ENCODE measurements at places on chromosomes 2 and 18. TPM values are rescaled to one million over a fixed set of nuclear protein-coding genes. Genes with fewer than 3 reads are reported as not detected.

PSMD14 gene
- total RNA-seq, result 42.3 TPM

DSG4 gene
- not detected for total RNA-seq

SLC19A3 gene
- 0.74 TPM for total RNA-seq

GKN1 gene
- not detected for total RNA-seq

CCDC102B gene
- 6.1 TPM for total RNA-seq

LIPG gene
- total RNA-seq, result not detected

SEPTIN10 gene
- total RNA-seq, result 55.4 TPM

GRCh38 chr2:102080451-102081242 is 61.9 kb upstream of the IL1R1 start:
- H3K4me3 ChIP-seq, result no peak overlapping the region
- DNase-seq, result no peak
- no peaks in the 10 kb centered on the region for H3K36me3 ChIP-seq
- H3K27me3 ChIP-seq, result no peaks in the 10 kb centered on the region
- H3K4me1 ChIP-seq, result peaks cover 13% of the 10 kb centered on the region
- no peak overlapping the region for H3K27ac ChIP-seq

- no peak overlapping the region for H3K27ac ChIP-seq
- DNase-seq, result no peak
- H3K4me3 ChIP-seq, result no peak overlapping the region
- H3K4me1 ChIP-seq, result peaks cover 20% of the 10 kb centered on the region
- no peaks in the 10 kb centered on the region for H3K27me3 ChIP-seq
- no peaks in the 10 kb centered on the region for H3K36me3 ChIP-seq
Measured at GRCh38 chr18:9354256-9354655, 19.7 kb downstream of the TWSG1 start.

DNA sequence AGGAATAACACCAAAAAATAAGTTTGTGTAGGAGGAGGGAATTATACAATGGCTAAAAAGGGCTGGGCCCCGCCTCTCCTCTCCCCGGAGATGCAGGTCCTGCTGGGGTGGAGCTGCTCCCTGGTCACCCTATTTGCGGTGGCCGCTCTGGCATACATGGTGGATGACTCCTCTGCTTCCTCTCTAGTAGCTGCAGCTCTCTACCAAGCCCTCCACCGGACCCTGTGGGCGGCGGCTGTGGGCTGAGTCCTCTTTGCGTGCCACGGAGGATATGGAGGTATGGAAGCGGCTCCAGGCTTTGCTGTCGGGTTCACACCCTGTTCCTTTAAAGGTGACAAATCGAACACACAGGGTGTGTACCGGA is 77.1 kb upstream of the SEC11C start:
- no peak overlapping the region for H3K4me3 ChIP-seq
- H3K4me1 ChIP-seq, result peaks cover 32% of the 10 kb centered on the region
- H3K27ac ChIP-seq, result no peak overlapping the region

DNA sequence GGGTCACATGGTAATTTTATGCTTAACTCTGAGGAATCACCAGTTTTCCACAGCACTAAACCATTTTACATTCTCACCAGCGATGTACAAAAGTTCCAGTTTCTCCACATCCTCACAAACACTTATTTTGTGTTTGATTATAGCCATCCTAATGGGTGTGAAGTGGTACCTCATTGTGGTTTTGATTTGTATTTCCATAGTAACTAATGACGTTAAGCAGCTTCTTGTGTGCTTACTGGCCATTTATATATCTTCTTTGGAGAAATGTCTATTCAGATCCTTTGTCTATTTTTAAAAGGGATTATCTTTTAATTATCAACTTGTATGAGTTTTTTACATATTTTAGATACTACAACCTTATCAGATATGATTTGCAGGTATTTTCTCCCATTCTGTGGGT is 42.0 kb downstream of the CCDC150 start:
- no peak overlapping the region for H3K4me3 ChIP-seq
- H3K27ac ChIP-seq, result no peak overlapping the region
- no peaks in the 10 kb centered on the region for H3K4me1 ChIP-seq
- H3K36me3 ChIP-seq, result no peaks in the 10 kb centered on the region

DNA sequence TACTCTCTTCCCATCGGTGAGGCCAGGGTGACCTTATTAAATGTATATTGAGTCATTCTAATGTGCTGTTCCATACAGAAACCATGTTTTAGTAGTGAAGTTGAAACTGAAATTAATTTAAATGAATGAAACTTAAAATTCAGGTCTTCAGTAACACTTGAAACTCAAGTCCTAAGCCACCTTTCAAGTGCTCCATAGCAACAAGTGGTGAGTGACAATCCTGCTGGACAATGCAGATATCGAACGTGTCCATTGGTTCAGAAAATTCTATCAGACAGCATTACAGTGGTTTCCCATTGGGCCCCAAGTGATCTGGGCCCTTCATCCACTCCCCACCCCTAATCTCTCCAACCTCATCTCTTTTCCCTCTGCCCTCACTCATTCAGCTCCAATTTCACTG is 48.7 kb downstream of the HNMT start:
- H3K36me3 ChIP-seq, result no peaks in the 10 kb centered on the region
- no peak overlapping the region for H3K4me3 ChIP-seq
- H3K4me1 ChIP-seq, result no peaks in the 10 kb centered on the region
- no peak overlapping the region for H3K27ac ChIP-seq
- no peaks in the 10 kb centered on the region for H3K27me3 ChIP-seq

GRCh38 chr18:58257461-58257860 is 213.4 kb downstream of the NEDD4L start:
- peak overlapping the region; percentile 68 for H3K4me3 ChIP-seq
- DNase-seq, result no peak
- H3K4me1 ChIP-seq, result peaks cover 15% of the 10 kb centered on the region
- no peaks in the 10 kb centered on the region for H3K36me3 ChIP-seq

DNA sequence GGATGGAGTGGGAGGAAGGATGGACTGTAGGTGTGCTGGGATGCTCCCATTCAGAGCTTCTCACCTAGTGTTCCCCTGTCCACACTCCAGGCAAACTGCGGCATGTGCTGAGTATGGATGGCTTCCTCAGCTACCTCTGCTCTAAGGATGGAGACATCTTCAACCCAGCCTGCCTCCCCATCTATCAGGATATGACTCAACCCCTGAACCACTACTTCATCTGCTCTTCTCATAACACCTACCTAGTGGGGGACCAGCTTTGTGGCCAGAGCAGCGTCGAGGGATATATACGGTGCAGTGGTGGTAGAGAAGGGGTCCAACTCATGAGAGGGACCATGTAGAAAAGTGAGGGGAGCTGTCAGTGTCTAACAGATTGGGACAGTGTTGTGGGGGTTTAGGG is 20.2 kb downstream of the PLCD4 start:
- H3K27ac ChIP-seq, result no peak overlapping the region
- no peaks in the 10 kb centered on the region for H3K36me3 ChIP-seq
- no peak overlapping the region for H3K4me3 ChIP-seq
- DNase-seq, result no peak
- H3K4me1 ChIP-seq, result peaks cover under 1% of the 10 kb centered on the region

GRCh38 chr2:216735086-216735485 is 39.7 kb upstream of the IGFBP5 start:
- H3K4me3 ChIP-seq, result no peak overlapping the region
- no peak for DNase-seq
- peak overlapping the region; percentile 62 for H3K27ac ChIP-seq
- no peaks in the 10 kb centered on the region for H3K27me3 ChIP-seq

DNA sequence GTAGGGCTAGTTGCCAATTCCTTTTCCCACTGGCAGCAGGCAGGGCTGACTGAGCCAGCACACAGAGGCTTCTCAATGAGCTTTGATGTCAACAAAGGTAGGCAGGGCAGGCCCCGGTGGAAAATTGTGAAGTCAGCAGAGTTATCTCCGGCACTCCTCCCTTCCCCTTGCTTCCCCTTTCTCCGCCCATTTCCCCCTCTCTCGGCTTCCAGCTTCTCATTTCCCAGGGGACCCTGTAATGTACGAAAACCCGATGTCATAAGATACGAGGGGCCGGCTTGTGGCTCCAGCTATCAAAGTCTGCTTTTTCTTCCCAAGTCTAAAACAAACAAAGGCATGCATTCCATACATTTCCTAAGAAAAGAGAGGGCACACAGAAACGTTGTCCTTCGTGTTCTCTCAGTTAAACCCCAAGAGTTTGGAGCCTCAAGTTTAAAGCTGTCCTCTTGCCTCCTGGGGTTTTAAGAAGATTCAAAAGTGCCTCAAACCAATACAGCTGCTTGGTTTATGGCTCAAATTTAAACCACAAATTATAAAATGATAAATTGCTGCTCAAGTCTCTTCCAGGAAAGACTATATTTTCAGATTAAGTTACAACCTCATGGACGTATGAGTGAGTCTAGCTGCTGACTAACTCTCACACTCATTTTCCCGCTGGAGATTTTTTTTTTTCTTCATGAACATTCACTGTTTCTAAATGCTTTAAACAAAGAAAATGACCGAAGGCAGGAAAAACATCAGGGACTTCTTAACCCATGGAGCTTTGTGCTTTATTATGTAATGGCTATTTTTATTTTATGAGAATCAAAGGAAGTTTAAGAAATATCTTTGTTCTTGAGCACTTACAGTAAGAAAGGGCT is 27.2 kb upstream of the EML4 start:
- DNase-seq, result peak; percentile 58
- peak overlapping the region; percentile 44 for H3K4me3 ChIP-seq
- peaks cover 62% of the 10 kb centered on the region for H3K4me1 ChIP-seq
- no peaks in the 10 kb centered on the region for H3K27me3 ChIP-seq
- no peaks in the 10 kb centered on the region for H3K36me3 ChIP-seq

GRCh38 chr2:36539631-36540030 is 58.3 kb downstream of the FEZ2 start:
- H3K4me3 ChIP-seq, result no peak overlapping the region
- DNase-seq, result no peak
- no peak overlapping the region for H3K27ac ChIP-seq
- H3K27me3 ChIP-seq, result no peaks in the 10 kb centered on the region
- H3K36me3 ChIP-seq, result peaks cover 52% of the 10 kb centered on the region
- H3K4me1 ChIP-seq, result peaks cover 35% of the 10 kb centered on the region

GRCh38 chr18:36025025-36025424 is 42.3 kb downstream of the RPRD1A start:
- H3K4me1 ChIP-seq, result peaks cover 6% of the 10 kb centered on the region
- peaks cover 39% of the 10 kb centered on the region for H3K36me3 ChIP-seq
- no peak overlapping the region for H3K27ac ChIP-seq
- H3K4me3 ChIP-seq, result no peak overlapping the region
- no peak for DNase-seq

DNA sequence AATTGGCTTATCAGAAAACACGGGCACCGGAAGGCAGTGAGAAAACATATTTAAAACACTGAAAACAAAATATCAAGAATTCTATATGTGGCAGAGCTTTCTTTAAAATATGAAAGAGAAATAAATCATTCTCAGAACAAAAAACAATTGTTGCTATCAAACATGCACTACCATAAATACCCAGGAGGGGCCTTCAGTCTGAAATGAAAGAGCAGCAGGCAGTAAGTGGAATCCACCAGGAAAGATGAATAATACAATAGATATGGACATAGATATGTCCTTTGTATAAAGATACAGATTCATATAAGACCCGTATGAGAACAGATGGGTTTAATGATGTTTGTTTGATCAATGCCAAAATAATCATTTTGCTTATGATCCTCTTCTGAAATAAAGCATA is 142.0 kb downstream of the TMEM18 start:
- no peak overlapping the region for H3K27ac ChIP-seq
- no peaks in the 10 kb centered on the region for H3K4me1 ChIP-seq
- H3K36me3 ChIP-seq, result no peaks in the 10 kb centered on the region
- DNase-seq, result no peak
- H3K27me3 ChIP-seq, result peaks cover 6% of the 10 kb centered on the region

- H3K27me3 ChIP-seq, result no peaks in the 10 kb centered on the region
- H3K36me3 ChIP-seq, result no peaks in the 10 kb centered on the region
- no peak overlapping the region for H3K4me3 ChIP-seq
- H3K27ac ChIP-seq, result no peak overlapping the region
- H3K4me1 ChIP-seq, result no peaks in the 10 kb centered on the region
- DNase-seq, result no peak
Measured at GRCh38 chr18:25446972-25447371, 95.0 kb upstream of the ZNF521 start.

DNA sequence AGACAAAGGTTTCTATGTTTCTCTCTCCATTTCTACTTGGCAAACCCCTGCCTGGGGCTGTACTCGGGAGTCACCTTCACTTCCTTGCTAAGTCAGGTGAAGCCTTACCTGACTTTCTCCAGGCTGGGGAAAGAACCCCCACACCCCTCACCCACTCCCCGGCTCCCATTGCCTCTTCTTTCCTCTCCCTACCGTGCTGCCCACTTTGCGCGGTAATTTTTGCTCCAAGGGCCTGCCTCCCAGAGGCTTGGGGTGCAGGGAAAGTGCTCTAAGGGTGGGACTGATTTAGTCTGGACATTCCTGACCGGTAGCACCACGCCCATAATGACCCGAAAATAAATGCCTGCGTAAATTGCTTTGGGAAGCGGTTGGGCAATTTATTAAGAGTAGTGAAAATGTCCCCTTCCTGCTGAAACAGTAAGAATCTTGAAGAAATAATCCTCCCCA is 49.1 kb upstream of the ATP6V1B1 start:
- peaks cover 36% of the 10 kb centered on the region for H3K4me1 ChIP-seq
- no peaks in the 10 kb centered on the region for H3K36me3 ChIP-seq
- no peak for DNase-seq
- H3K27me3 ChIP-seq, result peaks cover 100% of the 10 kb centered on the region
- no peak overlapping the region for H3K4me3 ChIP-seq

DNA sequence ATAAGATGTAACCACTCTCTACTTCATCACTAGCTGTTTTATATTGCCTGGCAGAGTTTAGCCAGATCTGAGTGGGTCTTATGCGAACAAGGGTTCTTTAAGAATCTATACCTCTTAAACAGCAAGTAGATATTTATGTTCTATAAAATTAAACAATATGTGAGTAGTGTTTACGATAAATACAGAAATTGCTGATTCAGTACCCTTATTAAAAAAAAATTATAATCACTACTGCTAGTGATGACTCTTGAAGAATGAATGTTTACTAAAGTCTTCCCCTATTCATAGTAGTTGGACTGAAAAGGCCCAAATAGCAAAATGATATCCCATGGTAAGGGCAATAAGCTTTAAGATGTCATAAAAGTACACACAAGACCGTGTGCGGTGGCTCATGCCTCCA is 98.7 kb upstream of the DTNB start:
- H3K27ac ChIP-seq, result no peak overlapping the region
- DNase-seq, result no peak
- H3K4me3 ChIP-seq, result no peak overlapping the region
- H3K27me3 ChIP-seq, result no peaks in the 10 kb centered on the region
- H3K36me3 ChIP-seq, result peaks cover 36% of the 10 kb centered on the region

- no peak for DNase-seq
- H3K27me3 ChIP-seq, result no peaks in the 10 kb centered on the region
- H3K27ac ChIP-seq, result no peak overlapping the region
Measured at GRCh38 chr2:102588213-102588939, 31.0 kb upstream of the SLC9A2 start.

GRCh38 chr2:120445449-120446143 is 99.7 kb downstream of the INHBB start:
- H3K27ac ChIP-seq, result no peak overlapping the region
- H3K36me3 ChIP-seq, result no peaks in the 10 kb centered on the region
- peaks cover 51% of the 10 kb centered on the region for H3K27me3 ChIP-seq
- no peak overlapping the region for H3K4me3 ChIP-seq

GRCh38 chr18:79826966-79827365 is 29.2 kb downstream of the KCNG2 start:
- H3K27ac ChIP-seq, result no peak overlapping the region
- H3K4me3 ChIP-seq, result no peak overlapping the region
- DNase-seq, result no peak
- peaks cover 14% of the 10 kb centered on the region for H3K27me3 ChIP-seq

- no peaks in the 10 kb centered on the region for H3K27me3 ChIP-seq
- H3K36me3 ChIP-seq, result no peaks in the 10 kb centered on the region
- peaks cover 26% of the 10 kb centered on the region for H3K4me1 ChIP-seq
- H3K27ac ChIP-seq, result peak overlapping the region; percentile 78
Measured at GRCh38 chr2:26298286-26298637, 47.7 kb upstream of the SELENOI start.

Measured in left ventricle myocardium inferior (tissue), 1 donor.